NCI-H524 (cell line): ENCODE measurements at places on chromosomes 11 and 22.

DNA sequence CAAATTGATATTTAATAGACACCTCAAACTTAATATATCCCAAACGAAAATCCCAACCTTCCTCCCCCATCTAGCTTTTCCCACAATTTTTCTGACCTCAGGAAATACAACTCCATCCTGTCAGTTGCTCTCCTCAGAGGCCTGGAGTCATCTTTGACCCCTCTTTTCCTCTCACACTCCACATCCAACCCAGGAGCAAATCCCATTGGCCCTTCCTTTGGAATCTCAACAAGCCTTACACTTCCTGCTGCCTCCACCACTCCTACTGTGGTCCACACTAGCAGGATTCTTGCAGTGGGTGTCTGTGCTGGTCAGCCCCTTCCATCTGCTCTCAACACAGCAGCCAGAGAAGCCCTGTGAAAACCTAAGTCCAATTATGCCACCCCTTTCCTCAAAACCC lies 39.3 kb upstream of the RFPL3 start:
- DNase-seq, result no peak

GRCh38 chr11:64084951-64085710 lies 49.4 kb downstream of the FLRT1 start:
- no peak for DNase-seq

DNA sequence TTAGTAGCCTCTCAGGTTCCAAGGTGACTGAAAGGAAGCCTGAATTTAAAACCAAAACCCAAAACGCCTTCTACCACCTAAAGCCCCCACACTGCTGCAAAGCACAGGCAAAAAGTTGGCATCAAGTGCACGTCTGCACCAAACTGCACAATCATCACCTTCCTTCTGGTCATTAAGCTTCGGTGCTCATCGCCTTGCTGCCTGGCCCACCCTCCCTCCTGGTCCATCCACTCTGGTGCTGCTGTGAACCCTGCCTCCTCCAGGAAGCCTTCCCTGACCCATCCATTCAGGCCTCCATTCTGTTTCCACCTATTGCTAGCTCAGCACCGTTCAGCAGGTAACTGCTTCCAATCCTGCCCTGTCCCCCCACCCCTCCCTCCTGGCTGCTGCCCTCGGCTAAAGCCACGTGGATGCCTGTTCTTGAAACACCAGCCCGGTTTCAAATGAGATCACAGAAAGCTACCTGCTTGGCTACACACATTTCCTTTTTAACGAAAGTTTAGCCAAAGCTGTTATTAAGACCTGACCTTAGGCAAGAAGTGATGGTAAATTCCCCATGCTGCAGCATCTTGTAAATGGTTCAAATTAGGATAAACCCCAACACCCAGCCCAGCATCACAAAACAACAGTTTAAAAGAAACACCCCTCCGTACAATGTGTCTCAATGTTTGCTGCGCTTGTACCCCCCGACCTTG lies 53.8 kb upstream of the CD5 start:
- DNase-seq, result no peak

DNA sequence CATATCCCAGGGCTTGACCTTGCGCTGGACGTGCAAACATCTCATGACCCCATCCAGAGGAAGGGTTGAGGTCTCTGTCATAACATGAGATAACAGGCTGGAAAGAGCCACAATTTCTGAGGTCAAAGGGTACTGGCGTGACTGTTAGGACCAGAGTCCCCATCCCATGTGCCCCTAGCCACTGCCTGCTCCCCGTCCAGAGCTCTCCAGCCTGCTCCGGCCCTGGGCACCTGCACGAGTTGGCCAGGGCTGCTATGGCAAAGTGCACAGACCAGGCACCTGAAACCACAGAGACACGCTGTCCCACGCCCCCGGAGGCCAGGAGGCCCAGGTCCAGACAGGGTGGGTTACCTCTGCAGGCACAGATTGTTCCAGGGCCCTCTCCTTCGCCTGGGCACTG lies 58.9 kb downstream of the SHANK2 start:
- no peak for DNase-seq

GRCh38 chr22:43996981-43997265 lies 27.2 kb upstream of the PARVB start:
- DNase-seq, result no peak

DNA sequence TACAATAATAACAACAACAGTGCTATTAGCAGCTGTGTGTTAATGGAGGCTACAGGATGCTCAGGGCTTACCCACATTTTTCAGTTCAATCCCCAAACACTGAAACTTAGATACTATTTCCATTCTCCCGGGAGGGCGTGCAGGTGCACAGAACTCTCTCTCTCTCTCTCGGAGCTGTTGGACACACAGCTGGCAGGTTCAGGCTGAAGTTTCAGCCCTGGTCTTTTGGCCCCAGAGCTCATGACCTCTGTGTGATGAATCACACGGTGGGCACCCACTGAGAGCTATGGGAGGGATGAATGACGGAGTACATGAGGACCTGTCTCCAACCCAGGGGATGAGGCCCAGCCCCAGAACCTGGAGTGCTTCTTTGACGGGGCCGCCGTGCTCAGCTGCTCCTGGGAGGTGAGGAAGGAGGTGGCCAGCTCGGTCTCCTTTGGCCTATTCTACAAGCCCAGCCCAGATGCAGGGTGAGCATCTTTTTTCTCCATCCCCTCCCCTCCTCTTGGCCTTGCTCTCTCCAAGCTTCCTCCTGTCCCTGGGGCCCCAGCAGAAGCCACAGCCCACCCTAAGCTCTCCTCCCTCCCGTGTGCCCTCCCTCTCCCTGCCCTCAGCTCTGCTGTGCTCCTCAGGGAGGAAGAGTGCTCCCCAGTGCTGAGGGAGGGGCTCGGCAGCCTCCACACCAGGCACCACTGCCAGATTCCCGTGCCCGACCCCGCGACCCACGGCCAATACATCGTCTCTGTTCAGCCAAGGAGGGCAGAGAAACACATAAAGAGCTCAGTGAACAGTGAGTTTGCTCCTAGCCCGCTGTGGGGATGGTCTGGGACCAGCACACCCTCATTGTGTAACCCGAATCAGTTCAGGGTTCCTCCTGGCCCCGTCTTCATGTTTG lies 16.9 kb downstream of the CSF2RB start:
- DNase-seq, result no peak

DNA sequence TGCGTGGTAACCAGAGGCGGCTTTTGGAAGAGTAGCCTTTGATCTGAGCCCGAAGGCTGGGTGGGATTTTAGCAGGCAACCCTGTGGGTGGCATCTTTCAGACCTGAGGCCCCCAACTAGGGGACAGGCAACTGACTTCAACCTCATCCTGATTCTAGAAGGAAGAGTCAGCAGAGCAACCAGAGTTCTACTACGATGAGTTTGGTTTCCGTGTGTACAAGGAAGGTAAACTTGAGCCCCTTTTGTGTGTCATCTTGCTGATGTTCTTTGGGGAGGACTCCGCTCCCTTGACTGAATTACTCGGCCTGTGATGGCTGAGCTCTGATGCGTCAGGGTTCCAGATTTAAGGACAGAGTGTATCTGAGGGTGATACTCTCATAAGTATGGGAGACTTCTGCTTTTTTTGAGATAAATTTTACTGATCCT lies 31.6 kb downstream of the SGSM3 start:
- DNase-seq, result no peak

- no peak for DNase-seq
These were observed 65.6 kb upstream of the PTPRJ start for GRCh38 chr11:47914743-47915142.

- DNase-seq, result no peak
These were observed 40.3 kb downstream of the CHKA start for GRCh38 chr11:68080860-68081259.

GRCh38 chr11:73192272-73192671 lies 25.8 kb upstream of the P2RY2 start:
- no peak for DNase-seq

- DNase-seq, result no peak
These were observed 63.7 kb downstream of the DSCAML1 start for GRCh38 chr11:117733316-117733715.
